ENCODE measurements at places on chromosomes 13 and 19. TPM values are rescaled to one million over a fixed set of nuclear protein-coding genes. Genes with fewer than 3 reads are reported as not detected.
A peak's percentile ranks its signal among the peaks of the same experiment; 100 is the strongest.

DNA sequence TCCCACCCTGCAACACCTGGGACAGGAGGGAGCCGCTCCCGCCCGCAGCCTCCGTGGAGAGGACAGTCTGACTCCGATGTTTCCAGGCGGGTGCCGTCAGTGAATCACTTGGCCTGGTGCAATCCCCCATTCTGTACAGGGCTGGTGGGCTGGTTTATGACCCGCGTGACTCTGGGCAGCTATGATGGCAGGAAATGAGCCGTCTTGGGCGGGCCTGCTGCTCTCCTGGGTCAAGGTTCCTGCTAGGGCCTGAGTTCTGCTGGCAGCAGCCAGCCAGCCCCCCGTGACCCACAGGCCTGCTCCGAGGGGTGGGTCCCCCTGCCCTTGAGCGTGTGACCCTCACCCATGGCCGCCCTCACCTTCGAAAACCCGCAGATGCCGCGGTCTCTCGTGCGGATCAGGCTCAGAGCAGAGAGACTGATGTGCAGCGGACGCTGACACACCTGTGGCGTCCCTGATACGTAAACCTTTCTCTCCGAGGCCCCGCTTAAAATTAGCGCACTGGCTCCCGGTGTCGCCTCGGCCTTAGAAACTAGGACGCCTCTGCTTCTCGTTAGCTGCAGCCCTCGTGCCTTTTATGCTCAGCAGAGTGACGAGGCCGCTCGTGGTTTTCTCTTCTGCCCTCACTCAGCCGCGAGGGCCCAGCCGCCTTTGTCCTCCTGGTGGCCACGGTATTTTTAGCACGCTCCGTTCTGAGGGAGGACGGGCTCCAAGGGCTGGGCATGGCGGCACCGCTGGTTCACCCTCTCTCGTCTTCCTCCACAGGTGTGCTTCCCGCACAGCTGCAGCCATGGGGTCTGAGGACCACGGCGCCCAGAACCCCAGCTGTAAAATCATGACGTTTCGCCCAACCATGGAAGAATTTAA is 63.4 kb downstream of the KDM4B start:
- no peak overlapping the region for H3K4me3 ChIP-seq
- no peak overlapping the region for H3K27ac ChIP-seq
- H3K4me1 ChIP-seq = peaks cover 15% of the 10 kb centered on the region
- peaks cover 25% of the 10 kb centered on the region for H3K36me3 ChIP-seq
- H3K27me3 ChIP-seq = no peaks in the 10 kb centered on the region

GRCh38 chr13:79782541-79783205 is 301.7 kb downstream of the NDFIP2 start:
- peaks cover 11% of the 10 kb centered on the region for H3K4me1 ChIP-seq
- peak overlapping the region; percentile 58 for H3K27ac ChIP-seq
- H3K27me3 ChIP-seq = no peaks in the 10 kb centered on the region

- no peak overlapping the region for H3K4me3 ChIP-seq
- peak; percentile 53 for DNase-seq
- peaks cover 19% of the 10 kb centered on the region for H3K36me3 ChIP-seq
- no peaks in the 10 kb centered on the region for H3K27me3 ChIP-seq
Observed at GRCh38 chr19:4386041-4386782, 14.1 kb downstream of the SH3GL1 start.

The FPR3 gene
- not detected for total RNA-seq

The CEACAM7 gene
- not detected for total RNA-seq

The MED25 gene
- 5.3 TPM for total RNA-seq

The LYPD5 gene
- under 0.01 TPM for total RNA-seq

The ADAT3 gene
- total RNA-seq = 0.36 TPM

DNA sequence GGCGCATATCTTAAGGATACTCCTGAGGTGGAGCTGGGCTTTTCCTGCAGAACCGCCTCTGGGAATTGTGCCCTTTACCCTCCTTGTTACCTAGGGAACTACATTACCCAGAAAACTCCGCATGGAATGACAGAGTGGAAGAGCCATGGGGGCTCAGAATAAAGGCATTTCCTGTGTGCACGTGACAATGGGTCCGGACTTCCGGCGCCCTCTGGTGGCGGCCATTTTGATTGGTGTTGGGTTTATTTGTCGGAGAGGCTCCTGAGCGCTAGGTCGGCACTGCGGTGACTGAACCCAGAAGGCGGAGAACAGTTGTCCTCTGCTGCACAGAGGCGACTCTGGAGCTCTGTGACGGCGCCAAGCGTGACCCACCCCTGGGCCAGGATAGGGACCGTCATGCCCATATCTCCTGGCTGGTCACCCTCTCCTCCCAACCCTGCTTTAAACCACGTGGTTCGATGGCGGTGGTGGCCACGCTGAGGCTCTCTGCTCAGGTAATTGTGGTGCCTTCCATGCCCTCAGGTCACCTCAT is at the start of gene ZNF587B:
Gene ZNF587B (plus strand): TSS at position 229 of the 532 bp plus-strand sequence. CDS start 230 bp downstream, at position 459.
- peak within 1 kb of the TSS; percentile 44 for H3K27ac ChIP-seq
- peak within 1 kb of the TSS; percentile 56 for H3K4me3 ChIP-seq

- H3K27me3 ChIP-seq = no peaks in the 10 kb centered on the region
- peak overlapping the region; percentile 39 for H3K27ac ChIP-seq
- peaks cover 3% of the 10 kb centered on the region for H3K4me1 ChIP-seq
- H3K4me3 ChIP-seq = peak overlapping the region; percentile 68
Observed at GRCh38 chr19:50510121-50510670, 795 bp downstream of the JOSD2 start.

GRCh38 chr13:80237646-80238045 is 103.3 kb downstream of the SPRY2 start:
- no peak overlapping the region for H3K27ac ChIP-seq
- H3K4me1 ChIP-seq = no peaks in the 10 kb centered on the region
- no peaks in the 10 kb centered on the region for H3K36me3 ChIP-seq
- DNase-seq = peak; percentile 62

The IRGC gene
- not detected for total RNA-seq

DNA sequence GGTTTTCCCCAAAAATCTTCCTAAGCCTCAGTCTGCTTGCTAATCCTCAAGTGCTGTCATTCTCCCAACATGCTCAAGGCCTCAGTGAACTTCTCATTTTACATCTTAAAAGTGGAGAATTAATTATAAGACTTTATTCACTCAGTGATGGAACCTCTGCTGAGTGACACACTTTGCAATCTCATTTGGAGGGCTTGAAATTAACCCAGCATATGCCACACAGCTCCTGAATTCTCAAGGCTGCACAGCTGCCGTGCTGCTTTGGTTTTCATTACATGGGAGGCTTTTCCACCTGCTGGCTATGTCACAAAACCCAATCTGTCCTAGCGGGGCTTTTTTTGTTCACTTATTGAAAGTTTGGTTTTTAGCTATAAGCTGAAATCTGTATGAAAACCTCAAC is 28.3 kb upstream of the SERPINE3 start:
- no peak for DNase-seq
- H3K27ac ChIP-seq = no peak overlapping the region
- H3K36me3 ChIP-seq = no peaks in the 10 kb centered on the region
- peaks cover 2% of the 10 kb centered on the region for H3K4me1 ChIP-seq
- peaks cover 12% of the 10 kb centered on the region for H3K27me3 ChIP-seq

The ERCC5 gene
- 50.8 TPM for total RNA-seq

The KCNC3 gene
- not detected for total RNA-seq

GRCh38 chr19:51946602-51947001 is 19.3 kb downstream of the ZNF613 start:
- H3K27me3 ChIP-seq = no peaks in the 10 kb centered on the region
- no peak overlapping the region for H3K27ac ChIP-seq
- no peak overlapping the region for H3K4me3 ChIP-seq
- DNase-seq = no peak
- H3K36me3 ChIP-seq = peaks cover 29% of the 10 kb centered on the region
- H3K4me1 ChIP-seq = no peaks in the 10 kb centered on the region

The RFX1 gene
- 0.83 TPM for total RNA-seq

The IZUMO2 gene
- total RNA-seq = not detected

DNA sequence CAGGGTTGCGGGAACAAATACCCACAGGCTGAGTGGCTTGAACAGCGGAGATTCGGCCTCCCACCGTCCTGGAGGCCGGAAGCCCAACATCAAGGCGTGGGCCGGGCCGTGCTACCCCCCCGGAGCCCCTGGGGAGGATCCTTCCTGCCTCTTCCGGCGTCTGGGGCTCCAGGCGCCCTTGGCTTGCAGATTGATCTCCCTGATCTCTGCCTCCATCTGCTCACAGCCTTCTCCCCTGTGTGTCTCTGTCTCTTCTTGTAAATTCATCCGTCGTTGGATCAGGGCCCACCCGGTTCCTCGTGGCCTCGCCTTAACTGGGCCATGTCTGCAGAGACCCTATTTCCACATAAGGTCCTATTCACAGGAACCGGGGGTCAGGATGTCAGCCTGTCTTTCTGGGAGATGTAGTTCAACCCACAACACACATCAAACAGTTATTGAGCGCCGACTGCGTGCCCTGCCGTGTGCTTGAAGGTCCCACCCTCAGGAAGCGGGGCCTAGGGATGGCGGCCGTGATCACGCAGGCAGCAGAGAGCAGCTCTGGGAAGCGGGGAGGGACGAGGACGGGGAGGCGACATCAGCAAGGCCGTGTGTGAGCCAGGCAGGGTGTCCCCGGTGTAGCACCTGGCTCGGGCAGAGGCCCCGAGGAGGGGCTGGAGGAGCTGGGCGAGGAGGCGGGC is 21.3 kb downstream of the HCN2 start:
- H3K4me1 ChIP-seq = peaks cover 10% of the 10 kb centered on the region
- peak; percentile 76 for DNase-seq
- no peaks in the 10 kb centered on the region for H3K36me3 ChIP-seq

GRCh38 chr13:104895521-104895920 is 1639.9 kb downstream of the EFNB2 start:
- H3K27ac ChIP-seq = no peak overlapping the region
- no peaks in the 10 kb centered on the region for H3K4me1 ChIP-seq
- H3K36me3 ChIP-seq = no peaks in the 10 kb centered on the region
- no peaks in the 10 kb centered on the region for H3K27me3 ChIP-seq
- DNase-seq = no peak
- H3K4me3 ChIP-seq = no peak overlapping the region

- peaks cover 15% of the 10 kb centered on the region for H3K27me3 ChIP-seq
- no peak overlapping the region for H3K4me3 ChIP-seq
- H3K36me3 ChIP-seq = no peaks in the 10 kb centered on the region
- H3K4me1 ChIP-seq = no peaks in the 10 kb centered on the region
- H3K27ac ChIP-seq = no peak overlapping the region
Observed at GRCh38 chr19:7602240-7602934, 6.7 kb downstream of the CAMSAP3 start.

GRCh38 chr19:51469162-51469561 is 9.2 kb upstream of the CEACAM18 start:
- H3K4me1 ChIP-seq = no peaks in the 10 kb centered on the region
- DNase-seq = no peak
- no peaks in the 10 kb centered on the region for H3K36me3 ChIP-seq
- H3K4me3 ChIP-seq = no peak overlapping the region

DNA sequence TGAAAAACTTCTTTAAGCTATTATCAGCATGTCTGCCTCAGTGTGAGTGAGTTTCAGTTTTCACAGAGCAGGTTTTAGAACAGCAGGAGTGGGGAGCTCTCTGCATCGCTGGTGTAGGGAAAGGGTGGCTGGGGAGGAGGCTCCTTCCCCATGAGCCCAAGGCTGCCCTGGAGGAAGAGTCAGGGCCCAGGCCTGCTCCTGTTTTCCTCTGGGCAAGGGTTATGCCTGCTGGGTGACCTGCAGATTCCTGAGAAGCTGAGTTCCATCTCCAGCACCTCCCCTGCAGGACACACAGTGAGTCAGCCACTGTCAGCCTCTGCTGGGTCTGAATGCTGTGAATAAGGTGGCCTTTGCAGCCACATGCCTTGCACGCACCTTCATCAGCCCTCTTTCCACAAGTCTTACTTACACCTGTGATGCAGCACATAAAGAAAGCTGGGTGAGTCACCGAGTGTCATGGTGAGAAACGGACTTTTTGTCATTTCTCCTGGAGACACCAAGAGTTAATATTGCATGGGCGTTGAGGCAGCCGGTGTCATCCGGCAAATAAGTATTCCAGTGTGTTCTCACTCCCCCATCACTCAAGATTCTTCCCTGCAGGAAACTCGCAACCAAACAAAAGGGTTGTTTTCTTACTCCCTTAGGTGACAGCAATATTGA is 186.4 kb upstream of the KL start:
- no peaks in the 10 kb centered on the region for H3K27me3 ChIP-seq
- peak overlapping the region; percentile 22 for H3K27ac ChIP-seq
- no peak overlapping the region for H3K4me3 ChIP-seq
- DNase-seq = peak; percentile 77
- peaks cover 6% of the 10 kb centered on the region for H3K4me1 ChIP-seq

The SOHLH2 gene
- total RNA-seq = 0.28 TPM

GRCh38 chr19:41753159-41753558 is 2.2 kb upstream of the CEACAM6 start:
- peaks cover 7% of the 10 kb centered on the region for H3K27me3 ChIP-seq
- no peak overlapping the region for H3K4me3 ChIP-seq
- no peaks in the 10 kb centered on the region for H3K4me1 ChIP-seq
- H3K27ac ChIP-seq = no peak overlapping the region
- DNase-seq = no peak
- no peaks in the 10 kb centered on the region for H3K36me3 ChIP-seq

The OLFM4 gene
- total RNA-seq = not detected

The ZNF610 gene
- 3.6 TPM for total RNA-seq

DNA sequence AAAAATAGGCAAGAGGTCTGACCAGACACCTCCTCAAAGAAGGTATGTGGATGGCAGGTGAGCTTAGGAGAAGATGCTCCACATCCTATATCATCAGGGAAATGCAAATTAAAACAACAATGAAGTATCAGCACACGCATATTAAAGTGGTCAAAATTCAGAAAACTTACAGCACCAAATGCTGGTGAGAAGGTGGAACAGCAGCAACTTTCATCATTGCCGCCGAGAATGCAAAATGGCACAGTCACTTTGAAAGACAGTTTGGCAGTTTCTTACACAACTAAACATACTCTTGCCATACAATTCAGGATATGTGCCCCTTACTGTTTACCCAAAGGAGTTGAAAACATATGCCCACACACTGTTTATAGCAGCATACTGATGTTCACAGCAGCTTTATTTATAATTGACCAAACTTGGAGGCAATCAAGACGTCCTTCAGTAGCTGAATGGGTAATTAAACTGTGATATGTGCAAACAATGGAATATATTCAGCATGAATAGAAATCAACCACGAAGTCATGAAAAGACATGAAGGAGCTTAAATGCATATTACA is 22.5 kb downstream of the OR10H4 start:
- no peaks in the 10 kb centered on the region for H3K36me3 ChIP-seq
- no peak for DNase-seq
- H3K27me3 ChIP-seq = no peaks in the 10 kb centered on the region
- H3K4me1 ChIP-seq = no peaks in the 10 kb centered on the region
- H3K4me3 ChIP-seq = no peak overlapping the region

GRCh38 chr13:102944821-102945220 is 99.0 kb downstream of the ERCC5 start:
- DNase-seq = no peak
- no peaks in the 10 kb centered on the region for H3K27me3 ChIP-seq
- no peaks in the 10 kb centered on the region for H3K4me1 ChIP-seq
- no peaks in the 10 kb centered on the region for H3K36me3 ChIP-seq
- H3K27ac ChIP-seq = no peak overlapping the region

GRCh38 chr19:16185768-16186123 is 536 bp downstream of the FAM32A start:
- peaks cover 21% of the 10 kb centered on the region for H3K36me3 ChIP-seq
- peak overlapping the region; percentile 65 for H3K4me3 ChIP-seq
- H3K27ac ChIP-seq = peak overlapping the region; percentile 66
- no peaks in the 10 kb centered on the region for H3K27me3 ChIP-seq

- no peak for DNase-seq
- H3K27me3 ChIP-seq = peaks cover 82% of the 10 kb centered on the region
- H3K36me3 ChIP-seq = no peaks in the 10 kb centered on the region
- H3K4me3 ChIP-seq = no peak overlapping the region
Observed at GRCh38 chr13:78596399-78596735, 7.0 kb downstream of the POU4F1 start.

The THSD8 gene
- not detected for total RNA-seq

Measured in IMR-90 (cell line).